Fibroblast of mammary gland (primary cell): ENCODE measurements at places on chromosomes 7 and 10.

DNA sequence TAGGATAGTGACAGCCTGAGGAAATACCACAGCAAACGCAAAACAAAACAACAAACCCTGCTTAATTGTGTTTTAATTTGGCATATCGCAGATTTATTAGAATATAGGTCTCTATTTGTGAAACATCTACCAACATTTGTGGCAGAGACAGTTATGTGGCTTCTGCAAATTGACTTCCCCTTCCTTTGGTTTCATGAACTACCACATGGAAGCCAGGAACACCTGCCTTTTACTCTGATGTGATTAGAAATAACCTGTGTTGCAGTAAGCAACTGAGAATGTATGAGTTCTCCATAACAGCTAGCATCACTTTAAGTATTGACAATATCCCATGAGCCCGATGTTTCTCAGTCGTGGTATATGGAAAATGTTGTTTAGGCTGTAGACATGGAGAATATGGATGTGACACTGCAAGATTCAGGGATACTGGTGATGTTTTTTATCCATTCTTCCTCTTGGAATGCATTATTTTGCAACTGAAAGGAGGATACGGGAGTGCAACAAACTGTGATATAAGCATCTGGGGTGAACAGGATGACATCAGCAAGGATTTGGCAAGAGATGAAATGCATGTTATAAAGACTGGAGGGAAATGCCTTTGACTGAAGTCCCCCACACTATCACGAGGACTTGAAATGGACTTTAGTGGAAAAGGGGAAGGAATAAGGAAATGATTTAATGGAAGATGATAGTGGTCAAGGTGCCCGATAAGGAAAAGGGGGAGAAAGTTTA lies 95.9 kb downstream of the CUBN start:
- DNase-seq: peak; percentile 72

- peak; percentile 45 for DNase-seq
These were observed 167.3 kb upstream of the DKK1 start for GRCh38 chr10:52146766-52147165.

DNA sequence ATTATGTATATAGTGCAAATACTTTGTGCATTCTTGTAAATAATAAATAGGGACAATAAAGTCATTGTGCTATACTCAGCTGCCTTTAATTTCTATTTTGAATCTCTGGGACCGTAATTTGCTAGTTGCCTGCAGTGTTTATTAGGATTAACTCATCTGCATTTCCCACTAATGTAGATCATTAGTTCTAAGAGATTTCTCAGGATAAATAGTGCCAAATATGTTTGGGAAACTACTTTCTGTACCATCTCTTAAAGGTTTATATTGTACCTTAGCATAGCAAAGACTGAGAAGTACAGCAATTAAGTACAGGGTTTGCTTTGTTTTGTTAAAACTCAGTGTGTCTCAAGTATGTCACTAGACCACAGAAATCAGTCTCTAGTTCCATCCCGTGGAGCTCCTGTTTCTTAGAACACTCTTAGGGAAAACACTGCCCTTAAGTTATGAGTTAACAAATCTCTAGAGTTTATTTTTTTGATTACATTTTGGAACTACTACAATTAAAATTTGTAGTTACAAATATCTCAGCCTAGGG lies 26.0 kb downstream of the ADD3 start:
- DNase-seq: no peak

GRCh38 chr7:50688226-50688590 lies 94.5 kb downstream of the GRB10 start:
- no peak for DNase-seq

GRCh38 chr7:12756821-12757220 lies 69.4 kb downstream of the ARL4A start:
- peak; percentile 41 for DNase-seq

- no peak for DNase-seq
These were observed 2.1 kb upstream of the MYOZ1 start for GRCh38 chr10:73643362-73643761.

DNA sequence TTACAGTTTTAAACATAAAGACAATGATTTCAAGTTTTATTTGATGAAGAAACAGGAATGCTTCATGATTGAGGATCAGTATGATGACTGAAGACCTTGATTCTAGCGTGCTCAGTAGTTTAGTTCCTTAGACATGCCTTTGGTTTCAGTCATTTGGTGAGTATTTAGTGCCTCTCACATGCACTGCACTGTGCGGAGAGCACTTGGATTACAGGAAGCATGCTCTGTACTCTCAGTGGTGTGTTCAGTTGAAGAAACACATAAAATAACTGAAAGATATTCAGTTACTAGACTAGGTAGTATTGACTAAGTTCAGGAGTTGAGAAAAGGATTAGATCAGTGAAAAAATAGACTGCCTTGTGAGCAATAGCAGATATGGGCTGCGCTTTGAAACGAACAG lies 25.5 kb downstream of the RBM17 start:
- no peak for DNase-seq
